Stimulated activated CD4-positive, alpha-beta T cell treated with anti-CD3 and anti-CD28 coated beads, TNF-alpha, amount 100 ng/mL, for 48 hours (primary cell): ENCODE measurements at places on chromosomes 12 and 14.

DNA sequence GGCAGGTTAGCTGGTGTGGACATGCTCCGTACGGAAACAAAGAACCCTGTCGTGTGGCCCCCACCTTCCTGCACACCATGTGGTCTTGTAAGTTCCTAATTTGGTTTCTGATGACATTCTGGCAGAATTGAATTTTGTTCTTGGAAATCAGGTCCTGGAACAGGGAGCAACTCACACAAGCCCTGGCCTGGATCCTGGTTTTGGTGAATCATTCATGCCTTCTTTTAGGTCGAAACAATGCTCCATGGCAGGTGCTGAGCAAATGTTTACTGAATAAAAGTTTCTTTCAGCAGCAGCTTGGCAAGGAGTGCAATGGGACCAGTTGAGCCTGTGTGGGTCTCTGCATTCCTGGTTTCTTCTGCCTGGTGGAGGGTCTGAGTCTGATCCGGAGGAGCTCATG lies 978.4 kb downstream of the BCL11B start:
- no peak for DNase-seq

DNA sequence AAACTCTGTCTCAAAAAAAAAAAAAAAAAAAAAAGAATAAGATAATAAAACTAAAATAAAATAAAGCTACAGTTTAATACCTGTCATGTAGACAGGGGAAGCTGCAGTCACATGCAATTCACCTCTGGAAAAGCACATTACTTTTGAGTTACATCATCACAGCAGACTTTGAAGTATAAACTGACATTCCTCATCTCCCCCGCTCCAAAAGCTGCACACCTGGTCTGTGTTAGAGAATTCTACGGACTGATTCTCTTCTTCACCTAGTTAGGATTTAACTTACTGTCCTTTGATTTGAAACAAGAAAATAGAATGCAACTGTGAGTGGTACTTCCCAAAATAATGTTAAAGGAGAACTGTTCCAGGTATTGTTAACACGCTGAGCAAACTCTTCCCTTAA lies 25.1 kb downstream of the SPPL3 start:
- no peak for DNase-seq

GRCh38 chr14:95490727-95491451 lies 25.6 kb downstream of the SYNE3 start:
- no peak for DNase-seq

GRCh38 chr14:105600939-105601359 lies 74.6 kb downstream of the TMEM121 start:
- DNase-seq, result no peak

- DNase-seq, result no peak
These were observed 163.6 kb upstream of the GSC start for GRCh38 chr14:94933486-94933885.

DNA sequence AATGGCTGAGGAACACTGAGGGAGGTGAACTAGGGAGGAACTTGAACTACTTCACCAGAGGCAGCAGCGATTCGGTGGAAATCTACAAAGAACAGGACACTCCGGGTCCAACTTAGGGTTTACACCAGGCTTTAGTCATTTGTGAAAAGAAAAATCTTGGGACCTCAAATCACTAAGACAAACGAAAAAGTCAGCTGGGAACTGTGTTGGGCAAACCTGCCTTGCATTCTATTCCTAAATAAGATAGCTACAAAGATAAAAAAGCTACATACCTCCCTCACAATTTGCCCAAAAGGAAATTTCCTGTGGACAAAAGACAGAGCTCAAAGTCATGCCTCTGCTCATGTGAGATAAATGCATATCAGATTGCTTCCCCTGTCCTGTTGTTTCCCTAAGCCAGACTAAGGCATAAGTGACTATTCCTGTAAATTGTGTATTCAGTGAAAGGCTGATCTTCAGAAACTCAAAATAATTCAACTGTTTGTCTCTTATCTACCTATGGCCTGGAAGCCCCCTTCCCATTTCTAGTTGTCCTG lies 106.6 kb downstream of the APAF1 start:
- DNase-seq, result no peak

- DNase-seq, result no peak
These were observed 214.8 kb downstream of the MSRB3 start for GRCh38 chr12:65492998-65493912.

DNA sequence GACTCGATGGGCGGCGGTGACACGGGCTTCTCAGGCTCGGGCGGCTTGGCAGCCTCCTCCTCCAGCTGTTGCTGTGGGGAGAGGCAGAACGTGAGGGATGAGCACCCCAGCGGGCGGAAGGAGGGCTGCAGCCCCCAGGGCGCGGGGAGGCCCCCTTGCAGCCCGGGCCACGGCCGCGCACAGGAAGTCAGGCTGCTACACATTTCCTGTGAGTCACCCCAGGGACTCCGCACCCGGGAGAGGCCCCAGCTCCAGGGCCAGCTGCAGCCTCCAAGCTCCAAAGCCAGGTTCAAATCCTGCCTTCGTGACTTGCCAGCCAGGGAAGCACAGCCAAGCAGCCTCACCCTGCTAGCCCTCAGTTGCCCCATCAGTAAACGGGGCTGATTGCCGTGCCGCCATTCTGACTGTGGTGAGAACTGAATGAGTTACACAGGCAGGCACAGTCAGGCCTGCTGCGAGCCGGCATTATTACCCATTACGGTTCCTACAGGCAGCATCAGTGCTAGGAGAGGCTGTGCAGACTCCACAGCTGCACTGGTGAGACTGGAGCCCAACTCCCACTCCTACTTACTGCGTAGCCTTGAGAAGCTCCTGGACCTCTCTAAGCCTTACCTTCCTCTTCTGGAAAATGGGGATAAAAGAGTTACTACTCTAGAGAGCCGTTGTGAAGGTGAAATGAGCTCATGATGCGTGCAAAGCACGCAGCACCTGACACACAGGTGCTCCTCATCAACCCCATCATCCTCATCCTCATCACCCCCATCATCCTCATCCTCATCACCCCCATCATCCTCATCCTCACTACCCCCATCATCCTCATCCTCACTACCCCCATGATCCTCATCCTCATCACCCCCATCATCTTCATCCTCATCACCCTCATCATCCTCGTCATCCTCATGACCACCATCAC lies 100.9 kb downstream of the NCOR2 start:
- peak; percentile 59 for DNase-seq

DNA sequence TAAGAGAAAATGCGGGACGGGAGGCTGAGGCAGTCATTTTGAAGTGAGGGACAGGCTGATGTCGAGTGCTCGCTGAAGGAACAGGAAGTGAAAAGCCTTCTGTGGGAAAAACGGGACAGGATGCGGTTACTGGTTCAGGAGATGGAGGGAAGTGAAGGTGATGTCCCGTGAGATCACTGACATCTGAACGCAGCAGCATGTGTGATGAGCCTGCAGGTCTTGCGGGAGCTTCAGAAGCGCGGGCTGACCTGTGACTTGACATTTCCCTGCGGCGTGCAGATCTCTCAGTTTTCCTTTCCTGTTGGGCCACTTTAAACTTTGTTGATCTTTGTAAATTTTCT lies 77.8 kb downstream of the DDX51 start:
- no peak for DNase-seq

- DNase-seq, result no peak
These were observed 11.3 kb downstream of the RAB15 start for GRCh38 chr14:64960762-64961276.

DNA sequence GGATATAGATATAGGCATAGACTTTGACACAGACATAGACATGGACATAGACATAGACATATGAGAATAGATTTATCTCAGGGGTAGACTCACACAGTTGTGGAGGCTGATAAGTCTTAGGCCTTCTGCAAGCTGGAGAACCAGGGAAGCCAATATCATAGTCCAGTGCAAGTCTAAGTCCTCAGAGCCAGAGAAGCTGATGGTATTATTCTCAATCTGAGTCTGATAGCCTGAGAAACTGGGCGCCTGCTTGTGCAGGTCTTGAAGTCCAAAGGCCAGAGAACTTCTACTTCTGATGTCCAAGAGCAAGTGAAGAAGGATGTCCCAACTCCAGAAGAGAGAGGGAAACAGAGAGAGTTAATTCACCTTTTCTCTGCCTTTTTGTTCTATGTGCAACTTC lies 476.5 kb downstream of the SLC6A15 start:
- no peak for DNase-seq

DNA sequence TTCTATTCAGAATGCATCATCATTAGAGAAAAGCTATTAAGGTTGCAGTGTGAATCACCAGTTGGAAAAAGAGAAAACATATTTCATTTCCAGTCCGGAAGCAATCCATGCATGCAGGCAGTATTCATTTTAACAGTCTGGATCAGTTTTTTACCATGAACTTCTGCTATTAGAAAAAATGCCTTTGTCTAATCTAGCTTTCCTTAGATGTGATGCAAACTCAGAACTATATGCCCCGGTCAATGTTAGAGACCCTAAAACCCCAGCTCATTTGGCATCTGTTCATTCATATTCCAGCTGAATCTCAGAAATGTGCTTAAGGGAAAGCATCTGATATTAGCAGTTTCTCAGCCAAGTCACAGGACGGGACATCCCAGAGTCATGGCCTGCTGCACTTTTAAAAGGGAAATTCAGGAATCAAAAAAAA lies 8.5 kb downstream of the IRAK3 start:
- no peak for DNase-seq

- DNase-seq, result no peak
These were observed 15.8 kb downstream of the KRT7 start for GRCh38 chr12:52248541-52249461.

GRCh38 chr12:90343966-90344365 lies 611.0 kb downstream of the CCER1 start:
- no peak for DNase-seq

- no peak for DNase-seq
These were observed 18.1 kb downstream of the EGLN3 start for GRCh38 chr14:33932576-33933345.

- DNase-seq, result no peak
These were observed 621.6 kb downstream of the CCER1 start for GRCh38 chr12:90333424-90333823.

DNA sequence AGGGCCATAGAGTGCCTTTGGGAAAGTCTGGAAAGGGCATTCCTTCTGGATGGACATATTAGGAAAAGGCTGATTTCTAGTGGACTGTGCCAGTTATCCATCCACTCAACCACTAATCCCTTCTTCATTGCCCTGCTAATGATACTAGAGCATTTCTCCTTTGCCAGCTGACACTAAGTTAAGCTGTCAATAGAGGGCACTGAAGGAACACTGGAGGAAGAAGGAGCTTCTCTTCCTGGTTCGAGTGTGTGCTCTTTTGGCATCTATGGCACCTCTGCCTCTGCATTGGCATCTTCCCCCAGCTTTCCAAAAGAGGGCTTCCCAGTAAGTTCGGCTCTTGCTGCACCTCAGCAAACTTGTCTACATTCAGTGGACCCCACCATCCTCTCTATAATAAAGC lies 165.4 kb downstream of the DERA start:
- no peak for DNase-seq

- no peak for DNase-seq
These were observed 1.7 kb downstream of the IRAK3 start for GRCh38 chr12:66190519-66191370.

- DNase-seq, result no peak
These were observed 417 bp downstream of the GLS2 start for GRCh38 chr12:56487448-56488040.

- no peak for DNase-seq
These were observed 34.5 kb downstream of the USP44 start for GRCh38 chr12:95516757-95517156.

DNA sequence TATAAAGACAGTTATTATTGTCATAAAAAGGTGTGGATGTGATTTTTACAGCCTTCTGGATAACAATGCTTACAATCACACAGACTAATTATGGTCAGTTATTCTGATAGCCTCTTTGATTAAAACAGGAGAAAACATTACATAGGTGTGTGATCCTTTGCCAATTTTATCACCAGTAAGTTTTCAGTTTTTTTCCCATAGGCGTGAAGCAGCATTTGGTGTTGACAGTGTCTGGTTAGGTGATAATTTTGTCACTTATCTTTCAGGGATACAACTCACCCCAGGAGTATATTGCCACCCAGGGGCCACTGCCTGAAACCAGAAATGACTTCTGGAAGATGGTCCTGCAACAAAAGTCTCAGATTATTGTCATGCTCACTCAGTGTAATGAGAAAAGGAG lies 208.8 kb downstream of the EPS8 start:
- DNase-seq, result no peak

DNA sequence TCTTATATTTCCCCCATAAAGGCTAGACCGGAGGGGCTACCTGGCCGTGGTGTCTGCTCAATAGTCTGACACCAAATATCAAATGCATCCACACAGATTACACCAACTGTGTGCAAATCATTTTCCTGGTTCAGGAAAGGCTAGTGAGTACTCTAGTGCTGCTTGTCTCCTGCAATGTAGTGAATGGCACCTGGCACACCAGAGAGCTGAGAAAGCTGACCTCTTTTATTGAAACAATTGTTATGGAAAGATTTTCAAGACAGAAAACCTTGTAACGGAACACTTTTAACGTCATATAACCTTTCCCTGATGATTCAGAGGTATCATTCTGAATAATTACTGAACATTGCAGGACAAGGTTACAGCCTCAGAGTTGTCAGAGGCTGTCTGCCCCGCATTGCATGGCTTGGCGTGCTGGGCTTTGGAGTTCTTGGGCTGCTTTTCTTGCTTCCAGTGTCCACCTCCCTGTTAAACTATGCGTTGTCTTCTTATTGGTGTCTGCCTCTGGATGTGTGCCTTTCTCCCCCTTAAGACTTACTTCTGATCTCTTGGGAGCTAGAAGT lies 40.7 kb upstream of the HDAC7 start:
- no peak for DNase-seq

DNA sequence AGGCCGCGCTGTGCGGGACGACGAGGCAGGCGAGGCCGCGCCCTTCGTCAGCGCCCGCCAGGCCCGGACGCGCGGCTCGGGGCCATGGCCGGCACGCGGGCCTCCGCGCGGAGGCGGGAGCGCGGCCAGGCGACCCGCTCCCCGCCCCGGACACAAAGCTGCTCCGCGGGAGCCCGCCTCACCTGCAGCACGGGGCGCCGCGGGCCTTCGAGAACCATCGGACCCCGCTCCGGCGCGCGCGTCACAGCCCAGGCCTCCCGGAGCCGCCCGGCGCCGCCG lies 342 bp downstream of the DICER1 start:
- DNase-seq, result no peak

- no peak for DNase-seq
These were observed 188.9 kb downstream of the SLC41A2 start for GRCh38 chr12:104769144-104769561.

DNA sequence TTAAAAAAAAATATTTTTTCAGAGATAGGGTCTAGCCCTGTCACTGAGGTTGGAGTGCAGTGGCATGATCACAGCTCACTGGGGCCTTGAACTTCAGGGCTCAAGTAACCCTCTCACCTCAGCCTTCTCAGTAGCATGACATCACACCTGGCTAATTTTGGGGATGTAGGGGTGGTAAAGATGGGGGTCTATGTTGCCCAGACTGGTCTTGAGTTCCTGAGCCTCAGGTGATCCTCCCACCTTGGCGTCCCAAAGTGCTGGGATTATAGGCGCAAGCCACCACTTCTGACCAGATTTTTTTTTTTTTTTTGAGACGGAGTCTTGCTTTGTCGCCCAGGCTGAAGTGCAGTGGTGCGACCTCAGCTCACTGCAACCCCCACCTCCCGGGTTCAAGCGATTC lies 80.9 kb downstream of the HECTD1 start:
- DNase-seq, result no peak
